NCI-H446 (cell line): ENCODE measurements at places on chromosomes 13 and 19.

- no peak for DNase-seq
Observed at GRCh38 chr19:32708457-32708856, 11.1 kb upstream of the TDRD12 start.

GRCh38 chr19:8566855-8567254 lies 10.4 kb downstream of the MYO1F start:
- no peak for DNase-seq

- peak; percentile 95 for DNase-seq
Observed at GRCh38 chr19:48492925-48493717, 18.5 kb downstream of the LMTK3 start.

GRCh38 chr13:105452895-105453294 lies 1082.6 kb downstream of the EFNB2 start:
- no peak for DNase-seq

- no peak for DNase-seq
Observed at GRCh38 chr13:110379905-110380341, 72.8 kb downstream of the COL4A2 start.

DNA sequence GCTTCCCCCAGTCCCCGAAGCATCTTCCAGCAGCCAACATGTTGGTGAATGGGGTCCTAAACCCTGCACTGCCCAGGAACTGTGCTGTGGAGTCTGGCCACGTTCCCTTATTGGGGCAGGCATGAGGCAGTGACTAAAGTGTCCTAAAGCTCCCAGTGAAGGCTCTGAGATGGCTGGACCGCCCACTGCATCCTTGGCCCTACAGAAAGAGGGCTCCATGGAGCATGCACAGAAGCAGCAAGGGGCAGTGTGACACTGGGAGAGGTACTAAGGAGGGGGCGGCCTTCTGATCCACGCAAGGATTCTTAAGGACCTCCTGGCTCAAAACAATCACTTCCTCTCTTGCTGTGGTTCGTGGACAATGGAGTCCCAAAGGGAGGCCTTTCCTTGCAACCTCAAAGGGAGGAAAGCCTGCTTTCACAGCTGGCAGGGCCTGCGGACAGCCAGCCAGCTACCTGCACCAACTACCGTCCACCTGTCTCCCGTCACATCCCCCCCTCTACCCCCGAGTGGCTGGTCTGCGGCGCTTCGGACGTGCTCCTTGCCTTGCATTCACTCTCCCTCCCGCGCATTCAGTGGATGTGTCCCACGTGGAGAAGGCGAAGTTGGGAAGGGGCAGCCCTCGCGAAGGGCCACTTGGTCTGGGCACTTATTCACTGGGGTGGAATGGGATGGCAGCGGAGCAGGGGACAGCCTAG lies 63.9 kb upstream of the STARD13 start:
- DNase-seq = no peak

DNA sequence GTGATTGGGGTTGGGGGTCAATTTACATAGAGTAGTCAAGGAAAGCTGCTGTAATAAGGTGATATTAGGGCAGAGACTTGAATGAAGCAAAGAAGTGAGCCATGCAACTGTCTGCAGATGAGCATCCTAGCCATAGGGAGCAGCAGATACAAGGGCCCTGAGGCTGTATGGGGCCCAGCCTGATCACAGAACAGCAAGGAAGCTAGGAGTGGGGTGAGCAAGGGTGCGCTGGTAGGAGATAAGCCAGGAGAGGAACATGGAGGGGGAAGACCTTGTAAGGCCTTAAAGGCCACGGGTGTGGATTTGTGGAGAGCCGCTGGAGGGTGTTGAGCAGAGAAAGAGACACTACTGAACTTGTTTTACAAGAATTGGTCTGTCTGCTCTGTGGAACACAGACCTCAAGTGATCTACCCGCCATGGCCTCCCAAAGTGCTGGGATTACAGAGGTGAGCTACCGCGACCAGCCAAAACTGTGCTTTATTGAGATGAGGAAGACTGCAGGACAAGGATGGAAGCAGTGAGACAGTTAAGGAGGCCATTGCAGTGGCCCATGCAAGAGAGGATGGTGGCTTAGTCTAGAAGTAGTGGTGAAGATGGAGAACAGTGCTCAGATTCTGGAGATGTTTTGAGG lies 93.0 kb downstream of the ZAR1L start:
- no peak for DNase-seq

- DNase-seq = no peak
Observed at GRCh38 chr19:1384085-1384462, 367 bp downstream of the NDUFS7 start.

GRCh38 chr13:110155072-110155471 lies 151.9 kb downstream of the COL4A1 start:
- DNase-seq = no peak

GRCh38 chr13:111219280-111219679 lies 101.2 kb upstream of the TEX29 start:
- DNase-seq = no peak

DNA sequence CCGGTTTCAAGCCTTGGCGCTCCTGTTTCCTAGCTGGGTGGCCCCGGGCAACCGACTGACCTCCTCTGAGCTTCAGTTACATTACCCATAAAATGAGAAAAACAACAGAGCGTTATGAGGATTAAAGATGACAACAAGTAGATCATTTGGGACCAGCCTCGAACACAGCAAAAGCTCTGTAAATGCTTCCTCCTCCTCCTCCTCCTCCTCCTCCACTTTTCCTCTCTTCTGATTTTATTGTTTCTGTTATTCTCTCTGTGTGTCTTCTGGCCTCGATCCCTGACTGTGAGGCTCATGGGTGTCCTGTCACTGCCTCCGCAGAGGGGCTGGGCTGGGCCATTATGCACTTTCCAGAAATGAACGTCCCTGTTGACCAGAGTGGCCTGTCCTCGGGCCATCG lies 176.2 kb downstream of the URI1 start:
- no peak for DNase-seq

DNA sequence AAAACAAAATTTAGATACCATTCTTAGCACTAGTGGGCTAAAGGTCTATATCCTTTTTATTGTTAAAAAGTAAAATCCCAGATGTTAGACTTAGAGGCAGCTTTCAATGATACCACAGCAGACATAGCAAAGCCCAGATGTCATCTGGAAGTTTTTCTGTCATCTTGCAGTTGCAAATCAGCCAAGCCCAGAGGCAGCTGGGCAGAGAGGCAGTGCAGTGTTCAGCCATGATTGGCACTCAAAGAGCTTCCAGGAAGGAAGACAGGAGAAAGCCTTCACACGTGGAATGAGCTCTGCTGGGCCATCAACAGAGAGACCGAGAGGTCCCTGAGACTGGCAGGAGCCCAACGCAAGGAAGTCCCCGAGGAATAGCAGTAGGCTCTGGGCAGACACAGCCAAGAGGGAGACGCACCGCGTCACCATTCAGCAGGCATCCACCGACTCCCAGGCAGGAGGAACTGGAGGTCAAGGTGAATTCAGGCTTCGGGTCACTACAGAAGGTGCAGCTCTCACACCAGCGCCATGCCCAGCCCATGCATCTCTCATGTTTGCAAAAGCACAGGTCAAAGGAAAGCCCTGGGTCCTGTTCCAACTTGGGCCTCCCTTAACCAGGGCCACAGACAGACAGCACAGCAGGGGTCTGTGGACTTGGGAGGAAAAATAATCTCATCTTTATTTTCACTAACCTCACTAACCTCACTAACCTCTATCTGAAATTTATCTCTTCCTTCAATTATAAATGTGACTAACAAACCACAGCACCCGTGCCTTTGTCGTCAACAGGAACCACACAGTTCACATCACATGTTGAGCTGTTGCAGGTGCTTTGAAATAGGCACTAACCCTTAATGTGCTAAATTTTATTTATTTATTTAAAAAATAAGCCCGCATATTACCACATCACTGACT lies 54.9 kb downstream of the TUBGCP3 start:
- DNase-seq = no peak

GRCh38 chr13:71054358-71054757 lies 812.6 kb downstream of the DACH1 start:
- DNase-seq = no peak

GRCh38 chr13:99310382-99311031 lies 3.3 kb upstream of the GPR183 start:
- no peak for DNase-seq

- DNase-seq = no peak
Observed at GRCh38 chr19:46065486-46066071, 24.8 kb upstream of the IGFL4 start.
